NCI-H1048 (cell line): ENCODE measurements at places on chromosomes 11 and 22.

- no peak for DNase-seq
These were observed 56.4 kb downstream of the SNX19 start for GRCh38 chr11:130859886-130860285.

- no peak for DNase-seq
These were observed 92.8 kb upstream of the OR9G4 start for GRCh38 chr11:56841210-56841810.

DNA sequence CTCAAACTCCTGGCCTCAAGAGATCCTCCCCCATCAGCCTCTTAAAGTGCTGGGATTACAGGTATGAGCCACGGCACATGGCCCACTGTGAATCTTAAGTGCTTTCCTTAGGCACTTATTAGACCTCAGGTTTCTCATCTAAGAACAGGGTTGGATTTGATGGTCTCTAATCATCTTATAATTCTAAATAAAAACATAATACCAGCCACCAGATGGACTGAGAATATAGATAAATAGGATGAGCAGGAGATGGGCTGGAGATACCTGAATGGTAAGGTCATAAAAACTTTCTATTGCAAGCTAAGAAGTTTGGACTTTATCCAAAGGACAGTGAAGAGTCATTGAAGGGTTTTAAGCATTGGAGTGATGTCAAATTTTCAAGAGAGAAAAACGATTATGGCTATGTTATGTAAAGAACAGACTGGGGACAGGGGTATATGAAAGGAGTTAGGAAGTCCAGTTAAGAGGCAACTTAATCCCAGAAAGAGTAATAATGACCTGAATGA, 85.2 kb downstream of the RELT start:
- no peak for DNase-seq

GRCh38 chr11:27294654-27295053, 68.4 kb downstream of the CCDC34 start:
- DNase-seq = no peak

GRCh38 chr11:2320568-2321310, 18.9 kb downstream of the TSPAN32 start:
- DNase-seq = no peak

DNA sequence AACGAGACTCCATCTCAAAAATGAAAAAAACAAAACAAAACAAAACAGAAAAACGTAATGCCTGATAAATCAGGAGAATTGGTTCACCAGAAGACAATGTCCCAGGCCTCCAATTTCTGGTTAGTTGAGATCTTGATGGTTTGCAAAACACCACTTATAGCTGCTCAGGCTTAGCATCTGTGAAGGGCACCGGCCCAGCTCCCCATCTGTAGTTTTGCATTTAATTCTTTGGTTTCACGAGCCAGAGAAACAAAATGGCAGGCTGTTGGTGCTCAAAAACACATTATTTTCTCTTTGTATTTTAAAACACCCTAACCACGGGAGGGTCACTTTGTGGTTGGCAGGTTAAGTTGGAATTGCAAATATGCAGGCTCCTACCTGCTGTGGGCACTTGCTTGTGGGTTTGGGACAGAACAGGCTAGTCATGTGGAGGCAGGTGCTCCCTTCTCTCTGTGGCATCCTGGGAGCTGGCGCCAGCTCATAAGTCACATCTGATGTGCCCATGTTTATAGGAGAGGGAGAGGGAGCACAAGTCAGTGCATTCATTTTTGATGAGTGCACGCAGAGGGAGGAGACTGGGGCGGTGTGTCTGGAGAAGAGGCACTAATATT, 145.9 kb downstream of the CEP164 start:
- no peak for DNase-seq

GRCh38 chr11:123116486-123116885, 54.5 kb upstream of the HSPA8 start:
- no peak for DNase-seq

DNA sequence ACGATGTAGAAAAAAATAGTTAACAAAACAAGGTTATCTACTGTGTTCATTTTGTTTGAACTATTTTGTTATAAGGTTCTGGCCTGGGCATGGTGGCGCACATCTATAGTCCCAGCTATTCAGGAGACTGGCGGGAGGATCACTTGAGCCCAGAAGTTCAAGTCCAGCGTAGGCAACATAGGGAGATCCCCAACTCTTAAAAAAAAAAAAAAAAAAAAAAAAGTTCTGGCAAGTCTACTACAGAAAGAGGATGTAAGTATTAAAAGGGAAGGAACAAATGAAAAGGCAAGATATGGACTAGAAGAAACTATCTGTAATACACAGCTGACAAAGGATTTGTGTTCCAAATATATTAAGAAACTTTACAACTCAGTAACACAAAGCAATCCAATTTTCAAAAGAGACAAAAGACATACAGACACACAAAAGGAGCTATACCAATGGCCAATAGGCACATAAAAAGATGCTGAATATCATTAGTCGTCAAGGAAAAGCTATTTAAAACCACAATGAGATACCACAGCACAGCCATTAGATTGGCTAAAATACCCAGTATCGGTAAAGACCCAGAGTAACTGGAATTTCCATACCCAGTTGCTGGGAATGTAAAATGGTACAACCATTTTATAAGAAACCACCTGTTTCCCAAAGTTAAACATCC, 27.4 kb downstream of the RRAS2 start:
- no peak for DNase-seq

DNA sequence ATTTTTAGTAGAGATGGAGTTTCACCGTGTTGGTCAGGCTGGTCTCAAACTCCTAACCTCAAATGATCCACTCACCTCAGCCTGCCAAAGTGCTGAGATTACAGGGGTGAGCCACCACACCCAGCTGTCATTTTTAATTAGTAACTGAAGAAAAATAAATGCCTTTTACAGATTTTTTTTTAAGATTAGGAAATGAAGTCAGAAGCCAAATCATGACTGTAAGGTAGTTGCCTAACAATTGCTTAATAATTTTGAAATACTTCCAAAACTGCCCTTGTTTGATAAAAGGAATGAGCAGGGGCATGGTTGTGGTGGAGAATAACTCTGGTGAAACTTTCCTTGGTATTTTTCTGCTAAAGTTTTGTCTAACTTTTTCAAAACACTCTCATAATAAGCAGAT, 98.9 kb upstream of the SLC5A12 start:
- no peak for DNase-seq

GRCh38 chr11:71200761-71201160, 51.6 kb downstream of the SHANK2 start:
- DNase-seq = no peak

DNA sequence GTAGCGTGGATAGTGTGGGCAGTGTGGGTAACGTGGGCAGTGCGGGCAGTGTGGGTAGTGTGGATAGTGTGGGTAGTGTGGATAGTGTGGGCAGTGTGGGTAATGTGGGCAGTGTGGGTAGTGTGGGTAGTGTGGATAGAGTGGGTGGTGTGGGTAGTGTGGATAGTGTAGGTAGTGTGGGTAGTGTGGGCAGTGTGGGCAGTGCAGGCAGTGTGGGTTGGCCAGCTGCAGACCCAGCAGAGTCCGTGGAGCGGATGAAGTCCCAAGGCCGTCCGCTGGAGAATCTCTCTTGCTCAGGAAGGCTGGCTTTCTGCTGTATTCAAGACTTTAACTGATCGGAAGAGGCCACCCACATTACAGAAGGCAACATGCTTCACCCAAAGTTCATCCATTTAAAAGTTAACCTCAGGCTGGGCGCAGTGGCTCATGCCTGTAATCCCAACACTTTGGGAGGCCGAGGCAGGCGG, 26.1 kb upstream of the KRTAP5-6 start:
- no peak for DNase-seq

GRCh38 chr22:20591295-20591645, 83.9 kb downstream of the MED15 start:
- no peak for DNase-seq

GRCh38 chr11:47437746-47438418, 11.1 kb downstream of the RAPSN start:
- no peak for DNase-seq

DNA sequence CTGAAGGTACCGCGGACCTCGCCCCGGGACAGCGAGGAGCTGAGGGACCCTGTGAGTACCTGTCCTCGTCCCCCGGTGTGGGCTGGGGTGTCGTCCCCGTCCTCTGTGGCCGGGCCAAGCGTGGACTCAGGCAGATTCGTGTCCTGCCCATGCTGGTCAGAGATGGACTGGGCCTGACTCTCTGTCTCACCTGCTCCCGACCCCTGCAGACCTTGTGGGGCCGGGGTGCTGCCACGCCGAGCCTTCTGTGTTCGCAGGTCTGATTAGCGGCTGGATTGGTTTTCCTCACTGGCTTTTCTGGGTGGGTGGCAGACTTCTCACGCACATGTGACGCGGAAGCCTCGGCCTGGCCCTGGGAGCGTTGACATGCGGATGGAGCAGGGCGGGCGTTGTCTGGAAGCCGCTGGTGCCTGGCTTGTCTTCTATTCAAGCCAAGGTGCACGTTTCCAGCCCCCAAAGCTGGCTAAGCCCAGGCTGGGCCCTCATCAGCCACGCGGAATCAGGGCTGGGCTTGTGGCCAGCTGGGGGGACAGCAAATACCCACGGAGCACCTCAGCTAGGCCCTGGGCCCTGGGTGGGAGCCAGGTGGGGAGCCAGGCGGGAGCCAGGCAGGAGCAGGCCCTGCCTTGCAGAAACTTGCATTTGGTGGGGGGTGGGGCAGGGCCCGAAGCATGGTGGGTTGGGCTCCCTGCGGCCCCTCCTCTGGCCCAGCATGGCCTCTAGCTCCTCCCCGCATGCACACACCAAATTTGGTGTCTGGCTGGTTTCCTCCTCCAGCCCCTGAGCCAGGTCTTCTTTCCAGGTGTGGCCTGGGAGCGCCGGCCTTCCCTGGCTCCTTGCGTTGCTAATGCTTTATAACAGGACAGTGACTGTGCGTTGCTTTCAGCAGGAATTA, 7.0 kb downstream of the GRAMD4 start:
- no peak for DNase-seq

DNA sequence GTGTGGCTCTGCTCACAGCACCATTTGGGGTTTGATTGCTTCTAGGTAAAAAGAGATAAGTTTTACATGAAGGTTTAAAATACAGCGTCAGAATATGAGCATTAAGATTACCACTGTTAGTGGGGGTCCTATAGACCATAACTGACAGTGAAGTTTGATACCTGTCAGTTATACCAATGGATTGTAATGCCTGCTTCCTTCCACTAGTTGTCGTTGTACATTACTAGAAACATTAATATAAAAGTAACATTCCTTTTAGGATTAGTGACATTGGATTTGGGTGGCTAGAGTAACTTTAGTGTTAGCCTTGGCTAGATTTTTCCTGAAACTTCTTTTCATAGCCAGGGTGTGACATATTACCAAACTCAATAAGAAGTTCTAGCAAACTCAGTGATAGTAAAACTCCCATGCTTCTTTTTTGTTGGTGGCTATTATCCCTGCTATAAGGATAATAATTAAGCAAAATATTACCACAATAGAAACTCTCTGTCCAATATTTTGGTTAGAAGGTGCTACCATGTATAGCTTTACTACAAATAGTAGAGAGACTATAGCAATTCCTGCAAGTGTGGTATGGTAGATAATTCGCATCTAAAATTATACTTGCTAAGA, 57.1 kb downstream of the FAM181B start:
- no peak for DNase-seq

- DNase-seq = no peak
These were observed 108.9 kb upstream of the FGF3 start for GRCh38 chr11:69928121-69928520.

DNA sequence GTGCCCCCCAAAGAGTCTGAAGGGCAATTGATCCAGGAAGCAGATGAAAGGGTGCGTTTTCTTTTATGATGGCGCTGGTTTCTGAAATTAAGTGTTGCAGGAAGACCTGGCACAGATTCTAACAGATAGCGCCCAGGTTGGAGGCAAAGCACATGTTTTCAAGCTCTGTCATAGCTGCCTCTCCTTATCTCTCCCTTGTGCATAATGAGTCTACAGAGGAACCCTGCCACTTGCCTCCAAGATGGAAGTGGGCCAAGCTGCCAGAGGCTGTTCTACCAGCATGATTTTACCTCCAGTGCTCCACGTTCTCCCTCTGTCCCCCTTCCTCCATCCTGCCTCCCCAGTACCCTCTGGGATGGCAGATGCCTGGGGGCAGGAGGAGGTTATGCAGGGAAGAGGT, 30.0 kb upstream of the TLCD5 start:
- no peak for DNase-seq

DNA sequence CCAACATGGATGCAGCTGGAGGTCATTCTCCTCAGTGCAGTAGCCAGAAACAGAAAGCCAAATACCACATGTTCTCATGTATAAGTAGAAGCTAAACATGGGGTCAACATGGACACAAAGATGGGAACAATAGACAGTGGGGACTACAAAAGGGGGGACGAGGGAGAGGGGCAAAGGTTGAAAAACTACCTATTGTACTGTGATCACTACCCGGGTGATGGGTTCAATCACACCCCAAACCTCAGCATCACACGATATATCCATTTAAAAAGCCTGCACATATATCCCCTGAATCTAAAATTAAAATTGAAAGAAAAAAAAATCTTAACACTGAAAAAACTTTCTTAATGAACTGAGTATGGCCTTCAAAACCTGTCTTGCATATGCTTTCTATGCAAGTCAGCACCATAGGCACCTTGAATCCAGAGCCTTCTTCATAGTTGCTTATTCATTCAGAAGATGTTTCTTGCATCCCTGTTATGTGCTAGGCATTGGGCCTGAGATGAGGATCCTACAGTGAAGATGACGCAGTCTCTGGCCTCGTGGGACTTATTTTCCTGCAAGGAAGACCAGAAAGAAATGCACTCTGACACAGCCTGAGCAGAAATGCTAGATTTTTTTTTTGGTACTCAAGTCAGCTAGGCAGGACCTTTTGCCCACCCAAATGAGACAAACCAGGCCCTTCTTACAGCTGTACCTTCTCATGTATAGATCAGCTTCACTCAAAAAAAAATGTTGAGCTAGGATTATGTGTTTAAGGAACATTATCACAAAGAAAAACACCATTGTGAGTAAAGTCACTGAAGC, 21.0 kb downstream of the NNMT start:
- DNase-seq = no peak

GRCh38 chr11:16809886-16810668, 71.6 kb downstream of the C11orf58 start:
- DNase-seq = no peak

- peak; percentile 14 for DNase-seq
These were observed 7.0 kb downstream of the C11orf86 start for GRCh38 chr11:66981976-66982578.

DNA sequence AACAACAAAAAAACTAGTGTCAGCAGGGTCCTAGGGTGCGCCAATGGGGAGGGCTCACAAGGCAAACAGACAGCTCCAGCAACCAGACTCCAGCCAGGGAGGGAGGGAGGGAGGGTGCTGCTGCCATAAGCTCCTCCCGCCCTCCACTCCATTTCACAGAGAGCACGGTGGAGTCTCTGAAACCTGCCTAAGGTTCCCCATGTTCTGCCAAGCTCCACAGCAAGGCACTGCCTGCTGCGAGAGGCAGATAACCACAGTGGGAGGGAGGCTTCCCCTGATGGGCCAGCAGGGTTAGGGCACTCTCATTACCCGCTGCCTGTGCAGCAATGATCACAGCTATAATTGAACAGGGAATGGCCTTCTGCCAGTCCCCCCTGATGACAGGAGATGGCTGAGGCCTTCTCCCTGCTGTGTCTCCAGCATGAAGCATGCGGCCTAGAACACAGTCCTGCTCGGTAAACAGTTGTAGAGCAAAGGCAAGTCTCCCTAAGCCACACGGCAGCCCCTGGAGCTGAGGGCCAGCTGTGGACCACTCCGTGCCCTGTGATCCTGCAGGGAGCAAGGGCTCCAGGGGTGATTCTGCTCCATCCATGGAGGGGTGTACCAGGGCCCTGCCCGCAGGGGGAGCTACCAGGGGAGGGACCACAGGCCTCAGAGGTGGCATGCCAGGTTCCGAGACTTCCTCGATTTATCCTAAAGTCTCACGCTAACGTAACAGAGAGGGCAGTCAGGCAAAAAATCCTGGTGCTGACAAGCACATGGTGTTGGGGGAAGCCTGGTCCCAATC, 42.9 kb downstream of the PC start:
- no peak for DNase-seq

GRCh38 chr11:41660585-41660984, 201.1 kb upstream of the LRRC4C start:
- DNase-seq = no peak
